ENCODE measurements at places on chromosomes 6 and 20.

DNA sequence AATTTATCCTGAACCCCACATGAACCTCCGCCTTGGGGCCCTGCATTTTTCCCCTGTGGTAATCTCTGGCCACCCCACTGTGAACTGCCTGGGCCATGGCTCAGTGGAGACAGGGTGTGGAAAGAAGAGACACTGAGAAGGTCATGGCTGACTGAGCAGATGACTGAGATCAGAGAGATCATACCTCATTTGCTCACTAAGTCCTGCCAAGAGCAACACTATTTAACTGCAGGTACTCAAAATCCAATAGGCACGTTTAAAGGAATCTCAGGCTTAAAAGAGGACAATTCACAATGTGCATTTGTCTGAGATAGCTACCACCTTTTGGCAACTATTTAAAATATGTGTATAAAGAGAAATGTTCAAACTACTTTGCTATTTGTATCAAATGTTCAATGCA is 305.0 kb downstream of the GMDS start:
- no peak for DNase-seq

GRCh38 chr6:30067460-30068139 is 602 bp downstream of the PPP1R11 start:
- no peak for DNase-seq

GRCh38 chr6:62283365-62283764 is 2.7 kb downstream of the KHDRBS2 start:
- no peak for DNase-seq

- no peak for DNase-seq
Measured at GRCh38 chr20:50598074-50598473, 87.9 kb downstream of the PTPN1 start.

DNA sequence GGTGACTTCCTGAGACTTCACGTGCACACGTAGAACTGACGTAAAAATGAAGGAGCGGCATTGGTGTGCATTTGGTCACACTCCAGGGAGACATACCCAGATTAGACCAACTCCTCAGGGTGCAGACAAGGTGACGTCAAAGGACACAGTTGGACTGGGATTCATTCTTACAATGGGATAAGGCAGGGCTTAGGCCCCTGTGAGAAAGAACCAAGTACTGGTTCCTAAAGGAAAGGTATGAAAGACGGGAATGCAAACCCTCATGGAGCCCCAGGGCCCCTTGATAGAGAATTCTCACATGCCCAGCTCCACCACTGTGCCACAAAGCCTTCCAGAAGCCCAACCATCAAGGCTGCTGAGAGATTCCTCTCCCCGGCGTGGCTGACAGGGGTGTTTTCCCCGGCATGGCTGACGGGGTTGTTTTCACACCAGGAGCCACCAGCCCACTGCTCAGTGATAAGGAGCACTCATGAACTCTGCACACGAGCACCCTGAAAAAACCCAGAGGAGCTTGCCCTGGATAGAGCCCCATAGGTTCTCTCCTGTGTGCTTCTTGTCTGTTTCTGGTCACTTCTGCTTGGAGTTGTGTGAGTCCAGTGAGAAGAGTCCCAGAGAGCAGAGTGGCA is 90.1 kb downstream of the CAP2 start:
- no peak for DNase-seq

DNA sequence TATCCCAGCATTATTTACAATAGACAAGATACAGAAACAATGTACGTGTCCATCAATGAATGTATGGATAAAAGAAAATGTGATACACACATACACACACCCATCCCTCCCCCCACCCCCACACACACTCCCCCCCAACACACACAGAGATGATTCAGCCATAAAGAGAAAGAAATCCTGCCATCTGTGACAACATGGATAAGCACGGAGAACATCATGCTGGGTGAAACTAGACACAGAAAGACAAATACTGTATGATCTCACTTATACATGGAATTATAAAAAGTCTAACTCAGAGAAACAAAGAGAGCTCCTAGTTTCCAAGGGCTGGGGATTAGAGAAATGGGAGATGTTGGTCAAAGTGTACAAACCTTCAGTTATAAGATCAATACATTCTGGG is 104.8 kb upstream of the LY86 start:
- DNase-seq: no peak

DNA sequence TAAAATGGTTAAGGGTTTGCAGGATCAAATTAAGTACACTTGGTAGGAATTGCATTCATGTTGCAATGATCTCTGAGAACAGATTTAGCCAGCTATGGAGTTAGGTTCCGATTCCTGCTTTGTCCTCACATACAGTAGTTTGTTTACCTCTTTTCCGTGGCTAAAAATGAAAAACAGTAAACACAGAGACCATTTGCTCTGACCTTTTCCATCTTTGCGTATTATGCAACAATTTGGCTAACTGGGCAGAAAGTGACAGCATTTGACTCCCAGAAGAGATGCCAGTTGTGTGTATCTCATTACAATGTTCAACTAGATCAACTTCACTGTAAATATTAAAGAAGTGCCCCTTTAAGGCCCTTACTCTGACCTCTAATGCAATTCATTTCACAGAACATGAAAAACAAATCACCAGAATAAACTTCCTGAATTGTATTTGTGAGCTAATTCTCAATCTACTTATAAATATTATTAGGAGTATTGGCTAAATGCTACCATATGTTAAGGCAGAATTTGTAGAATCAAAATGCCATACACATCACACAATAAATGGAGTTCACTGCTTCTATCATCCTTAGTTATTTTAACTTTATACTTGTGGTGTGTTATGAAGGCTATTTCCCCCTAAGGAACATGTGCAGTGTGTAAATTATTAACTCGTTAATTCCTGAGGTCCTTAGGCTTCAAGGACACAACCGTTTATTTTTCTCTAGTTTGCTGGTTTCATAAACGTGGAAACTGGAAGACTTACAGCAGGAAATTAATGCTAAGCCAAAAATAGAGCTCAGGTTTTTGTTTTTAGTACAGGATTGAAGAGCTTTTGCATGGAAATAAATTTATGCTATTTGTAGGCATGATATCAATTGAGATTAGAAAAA is 380.7 kb upstream of the CITED2 start:
- DNase-seq: no peak

DNA sequence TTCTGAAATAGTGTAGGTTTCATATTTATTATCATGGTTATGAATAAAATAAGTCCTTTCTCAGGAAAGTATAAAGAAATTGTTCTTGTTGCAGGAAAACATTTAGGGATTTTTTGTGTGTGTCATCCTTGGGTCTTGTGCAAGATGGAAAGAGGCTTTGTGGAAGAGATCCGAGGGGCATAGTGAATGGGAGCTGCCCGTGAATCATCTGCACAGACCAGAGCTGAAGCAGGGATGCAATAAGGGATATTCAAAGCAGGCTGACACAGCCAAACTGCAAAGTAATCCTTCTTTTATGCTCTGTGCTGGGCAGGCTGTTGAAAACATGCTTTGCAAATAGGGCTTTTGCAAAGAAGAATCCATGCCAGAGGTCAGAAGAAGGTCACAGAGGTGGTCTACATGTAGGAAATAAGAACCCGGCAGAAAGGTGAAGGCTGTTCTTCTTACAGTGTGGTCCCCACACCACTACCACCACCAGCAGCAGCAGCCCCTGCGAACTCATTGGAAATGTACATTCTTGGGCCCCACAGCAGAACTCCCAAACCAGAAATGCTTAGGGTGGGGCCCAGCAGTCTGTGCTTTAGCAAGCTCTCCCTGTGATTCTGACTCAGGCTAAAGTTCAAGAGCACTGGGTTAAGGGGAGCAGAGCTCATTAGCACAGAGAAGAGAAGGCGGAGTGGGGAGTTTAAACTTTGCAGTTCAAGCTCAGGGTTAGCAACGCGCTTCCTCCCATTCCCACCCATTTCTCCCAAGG is 237.6 kb downstream of the QKI start:
- DNase-seq: no peak
